ENCODE measurements at places on chromosomes 5 and 9.

- DNase-seq, result no peak
Measured at GRCh38 chr9:615756-616155, 225.7 kb upstream of the DMRT1 start.

GRCh38 chr5:58751222-58751837, 168.5 kb downstream of the RAB3C start:
- DNase-seq, result no peak

DNA sequence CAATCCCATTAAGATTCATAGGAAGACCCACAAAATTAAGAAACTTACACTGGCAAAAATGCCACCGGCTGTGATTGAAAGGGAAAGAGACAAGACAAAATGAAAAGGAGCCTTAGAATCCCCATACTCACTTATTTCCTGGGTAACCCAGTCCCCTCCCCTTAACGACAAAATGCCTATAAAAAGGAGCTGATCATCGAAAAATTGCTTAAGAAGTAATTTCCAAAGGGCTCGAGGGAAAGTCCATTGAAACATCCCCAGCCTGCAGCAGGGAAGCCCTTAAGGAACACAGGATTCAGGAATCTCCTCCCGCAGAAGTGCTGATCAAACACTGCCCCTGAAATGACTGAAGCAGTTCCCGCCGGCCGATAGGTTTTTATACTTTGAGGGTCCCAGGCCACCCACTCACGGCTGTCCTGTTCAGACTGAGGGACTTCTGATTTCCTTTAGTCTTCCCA, 677 bp upstream of the ZNF79 start:
- DNase-seq, result no peak

DNA sequence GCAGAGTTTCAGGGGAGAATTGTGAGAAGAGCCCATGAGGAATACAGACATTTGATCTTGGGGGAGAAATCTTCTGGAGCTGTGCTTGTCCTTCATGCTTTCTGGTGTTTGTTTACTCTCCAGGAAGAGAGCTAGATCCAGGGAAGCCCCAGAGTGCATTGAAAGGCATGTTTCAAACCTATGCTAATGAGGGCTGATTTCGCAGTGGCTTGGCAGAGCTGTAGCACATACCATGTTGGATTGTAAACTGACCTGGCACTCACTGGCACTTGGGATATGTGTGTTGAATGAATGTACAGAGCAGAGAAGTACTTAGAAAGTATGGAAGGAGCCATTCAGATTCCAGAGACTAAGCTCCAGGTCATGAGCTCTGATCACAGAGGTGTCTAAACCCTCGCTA, 30.9 kb downstream of the TNFSF8 start:
- no peak for DNase-seq

GRCh38 chr5:170886210-170886894, 24.5 kb downstream of the RANBP17 start:
- no peak for DNase-seq

DNA sequence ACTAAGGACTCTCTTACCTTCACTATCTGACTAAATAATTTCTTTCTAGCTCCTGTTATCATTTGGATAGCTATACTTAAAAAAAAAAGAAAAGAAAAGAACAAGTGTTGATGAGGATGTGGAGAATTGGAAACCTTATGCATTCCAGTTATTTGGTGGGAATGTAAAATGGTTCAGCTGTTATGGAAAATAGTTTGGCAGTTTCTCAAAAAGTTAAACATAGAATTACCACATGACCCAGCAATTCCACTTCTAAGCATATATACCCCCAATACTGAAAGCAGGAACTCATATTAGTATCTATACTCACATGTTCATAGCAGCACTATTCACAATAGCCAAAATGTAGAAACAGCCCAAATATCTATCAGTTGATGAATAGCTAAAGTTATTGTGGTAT, 61.1 kb downstream of the GNA14 start:
- no peak for DNase-seq

GRCh38 chr5:174571662-174572397, 152.6 kb upstream of the MSX2 start:
- no peak for DNase-seq

DNA sequence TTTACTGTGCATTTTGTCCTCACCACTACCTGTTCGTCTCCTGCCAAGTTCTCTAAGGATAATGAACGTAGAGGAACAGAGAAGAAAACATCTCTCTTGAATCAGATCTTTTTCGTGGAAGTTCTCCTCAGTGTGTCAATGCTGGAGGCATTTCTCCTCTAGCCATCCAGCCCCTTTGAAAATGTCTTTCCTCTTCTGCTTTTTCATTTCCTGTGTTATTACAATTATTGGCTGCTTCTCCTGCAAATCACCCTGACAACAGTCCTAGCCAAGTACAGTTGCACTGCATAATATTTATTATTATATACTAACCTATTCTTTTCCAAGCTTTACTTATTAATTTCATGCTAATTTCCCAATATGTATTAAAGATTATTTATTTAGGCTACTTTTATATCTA, 61.8 kb upstream of the TRPM3 start:
- DNase-seq, result no peak

DNA sequence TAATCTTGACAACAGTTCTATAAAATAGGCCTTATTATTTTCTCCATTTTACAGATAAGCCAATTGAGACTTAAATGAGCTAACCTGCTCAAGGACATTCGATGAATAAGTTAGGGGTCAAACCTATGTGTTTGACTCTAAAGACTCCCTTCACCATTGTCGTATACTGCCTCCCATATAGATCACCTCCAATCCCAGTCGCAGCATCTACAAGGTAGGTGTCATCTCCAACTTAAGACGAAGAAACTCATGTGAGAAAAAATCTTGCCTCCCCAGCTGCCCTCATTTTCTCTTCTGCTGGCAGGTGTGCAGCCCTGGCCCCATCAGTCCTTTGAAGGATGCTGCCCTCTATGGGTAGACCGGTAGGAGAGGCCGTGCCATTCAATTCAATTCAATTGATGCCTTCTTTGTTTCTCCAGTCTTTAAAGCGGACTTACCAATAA, 75.2 kb upstream of the SMARCA2 start:
- no peak for DNase-seq

DNA sequence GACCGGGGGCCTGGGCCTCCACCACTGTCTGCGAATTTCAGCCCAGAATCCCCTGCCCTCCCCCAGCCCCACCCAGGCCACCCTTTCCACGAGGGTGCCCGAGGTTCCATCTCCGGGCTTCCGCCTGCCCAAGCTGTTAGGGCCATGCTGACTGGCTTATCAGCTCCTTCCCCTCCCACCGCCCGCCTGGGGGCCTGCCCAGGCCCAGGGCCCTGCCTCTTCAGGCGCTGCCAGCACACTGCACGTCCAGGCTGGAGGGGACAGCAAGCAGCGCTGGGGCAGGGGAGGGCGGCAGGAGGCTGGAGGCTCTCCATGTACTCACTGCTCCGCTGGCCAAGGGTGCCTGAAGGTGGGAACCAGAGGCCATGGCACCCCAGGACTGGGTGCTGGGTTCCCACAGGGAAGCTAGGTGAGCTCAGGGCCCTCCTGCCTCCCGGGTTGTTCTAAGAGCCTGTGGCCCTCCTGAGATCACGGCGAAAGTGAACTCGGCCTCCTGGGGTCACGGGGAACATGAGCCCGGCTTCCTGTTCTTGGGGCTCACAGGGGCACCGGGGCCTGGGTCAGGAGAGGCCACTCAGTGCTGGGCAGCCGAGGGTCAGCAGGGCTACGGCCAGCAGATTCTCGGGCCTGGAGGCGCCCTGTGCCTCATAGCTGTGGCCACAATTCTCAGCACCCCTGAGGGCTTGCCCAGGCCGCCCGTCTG, 57.7 kb upstream of the EGFL7 start:
- DNase-seq, result no peak

GRCh38 chr9:98062161-98062560, 5.6 kb downstream of the NANS start:
- DNase-seq, result no peak

DNA sequence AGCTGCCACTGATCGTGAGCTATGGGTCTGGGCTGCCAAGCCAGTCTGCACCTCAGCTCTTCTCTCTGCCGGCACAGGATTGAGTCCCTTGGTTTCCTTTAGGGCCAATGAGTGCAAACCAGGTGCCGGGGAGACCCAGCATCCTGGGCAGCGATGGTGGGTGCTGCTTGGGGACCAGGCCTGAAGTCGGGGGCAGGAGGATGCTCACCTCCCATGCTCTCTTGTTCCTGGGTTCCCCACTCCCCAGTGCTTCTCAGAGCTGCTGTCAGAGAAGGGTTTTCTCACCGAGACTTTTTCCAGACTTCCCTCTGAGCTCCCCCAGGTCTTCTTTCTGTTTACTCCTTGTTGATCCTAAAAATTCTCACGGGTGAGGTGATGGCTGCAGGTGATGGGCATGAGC, 61.2 kb downstream of the IRX1 start:
- no peak for DNase-seq

DNA sequence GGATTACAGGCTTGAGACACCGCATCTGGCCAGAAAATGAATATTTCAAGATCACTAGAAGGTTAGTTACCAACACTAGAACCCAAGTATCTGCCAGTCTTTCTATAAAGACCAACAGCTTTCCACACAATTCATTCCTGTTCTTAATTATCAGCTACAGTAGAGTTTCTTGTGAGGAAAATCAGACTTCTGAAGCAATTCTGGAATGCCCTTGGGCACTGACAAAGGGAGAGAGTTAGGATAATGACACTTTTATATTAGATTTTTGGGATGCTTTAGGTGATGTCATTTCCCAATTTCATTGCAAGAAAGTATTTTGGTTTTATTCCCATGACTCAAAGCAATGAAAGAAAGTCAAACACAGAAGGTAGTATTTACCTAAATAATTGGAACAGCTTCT, 497.0 kb upstream of the TUSC1 start:
- no peak for DNase-seq

GRCh38 chr5:7851617-7852289, 820 bp upstream of the CFAP90 start:
- DNase-seq, result no peak

DNA sequence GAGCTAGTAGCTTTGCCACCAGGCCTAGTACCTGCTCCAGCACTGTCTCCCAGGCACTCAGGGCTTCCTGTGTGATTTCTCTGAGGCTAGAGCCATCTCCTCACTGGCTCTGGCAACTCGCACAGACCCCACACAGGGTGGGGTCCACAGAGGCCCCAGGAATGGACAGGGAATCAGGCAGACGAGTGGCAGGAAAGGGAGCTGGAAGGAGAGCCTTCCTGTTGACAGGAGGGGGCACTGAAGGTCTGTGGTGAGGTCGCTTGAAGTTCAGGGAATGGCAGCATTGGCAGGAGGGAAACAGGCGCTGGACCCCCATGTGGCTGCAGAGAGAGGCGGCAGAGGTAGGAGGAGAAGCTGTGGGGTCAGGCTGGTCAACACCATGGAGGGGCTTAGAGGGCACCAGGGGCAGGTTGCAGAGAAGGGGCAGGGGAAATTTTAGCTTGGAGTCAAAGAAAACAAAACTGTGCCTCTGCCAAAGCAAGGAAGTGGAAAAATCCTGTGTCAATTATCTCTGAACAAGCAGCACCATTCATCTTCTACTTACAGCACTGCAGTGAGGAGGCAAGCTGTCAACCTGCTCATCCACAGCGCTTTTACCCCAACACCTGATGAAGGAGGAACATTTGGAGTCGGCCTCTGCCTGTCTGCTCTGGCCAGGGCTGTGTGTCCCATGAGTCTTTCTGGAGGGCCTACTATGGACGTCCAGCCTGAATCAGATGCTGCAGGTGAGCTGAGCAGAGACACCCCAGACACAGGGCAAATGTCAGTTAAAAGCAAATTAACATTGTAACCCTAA, 270.2 kb downstream of the FSTL4 start:
- no peak for DNase-seq

- no peak for DNase-seq
Measured at GRCh38 chr5:154209591-154210081, 19.1 kb downstream of the GALNT10 start.

GRCh38 chr9:122131401-122132001, 28.1 kb downstream of the NDUFA8 start:
- DNase-seq, result no peak

DNA sequence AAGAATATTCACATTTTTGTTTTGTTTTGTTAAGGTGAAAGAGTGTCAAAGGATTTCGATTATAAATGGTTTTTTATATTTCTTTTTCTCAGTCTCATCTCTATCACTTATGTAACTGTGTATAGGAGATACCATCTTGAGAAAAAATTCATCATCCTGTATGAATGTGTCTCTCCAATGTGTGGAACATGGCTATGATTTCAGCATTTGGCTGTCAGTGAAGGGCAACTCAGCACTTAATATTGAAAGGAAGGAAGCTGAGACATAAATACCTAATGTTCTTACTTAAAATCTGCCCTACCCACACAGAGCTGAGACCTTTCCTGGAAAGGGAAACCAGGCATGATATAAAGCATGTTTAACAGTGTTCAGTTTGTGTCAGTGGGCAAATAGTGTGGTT, 474.2 kb upstream of the RIOK2 start:
- DNase-seq, result no peak

DNA sequence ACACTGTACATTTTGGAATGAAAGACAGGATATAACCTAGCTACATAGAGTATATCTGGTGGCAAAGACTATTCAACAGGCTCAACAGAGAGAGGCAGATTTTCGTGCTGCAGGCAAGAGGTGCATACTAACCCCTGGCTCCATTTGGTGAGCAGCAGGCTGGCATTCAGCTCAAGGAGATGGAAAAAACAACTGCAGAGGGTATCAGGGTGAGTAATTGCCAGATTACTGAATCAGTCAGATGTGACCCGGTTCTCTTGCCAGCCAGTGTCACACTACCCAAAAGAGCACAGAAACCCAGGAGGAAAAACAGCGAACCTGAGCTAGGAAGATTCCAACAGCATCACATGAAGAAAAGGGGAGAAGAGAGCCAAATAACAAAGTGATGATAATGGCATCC, 130.4 kb upstream of the PRLR start:
- DNase-seq, result no peak

Measured in NCI-H2107 (cell line).